Omental fat pad (tissue), 4 donors: ENCODE measurements at places on chromosomes 4 and X.

DNA sequence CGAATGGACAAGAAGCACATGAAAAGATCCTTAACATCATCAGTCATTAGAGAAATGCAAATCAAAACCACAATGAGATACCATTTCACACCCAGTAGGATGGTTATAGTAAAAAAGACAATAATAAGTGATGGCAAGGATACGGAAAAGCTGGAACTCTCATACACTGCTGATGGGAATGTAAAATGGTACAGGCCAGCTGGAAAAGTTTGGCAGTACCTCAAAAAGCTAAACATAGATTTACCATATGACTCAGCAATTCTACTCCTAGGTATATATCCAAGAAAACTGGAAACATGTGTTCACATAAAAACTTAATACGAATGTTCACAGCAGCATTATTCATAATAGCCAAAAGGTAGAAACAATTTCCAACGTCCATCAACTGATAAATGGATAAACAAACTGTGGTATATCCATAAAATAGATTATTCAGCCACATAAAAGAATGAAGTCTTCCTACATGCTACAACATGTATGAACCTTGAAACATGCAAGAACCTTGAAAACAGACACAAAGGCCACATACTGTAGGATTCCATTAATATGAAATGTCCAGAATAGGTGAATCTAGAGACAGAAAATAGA is 11.9 kb downstream of the RPS6KA3 start:
- DNase-seq: no peak

GRCh38 chr4:71272976-71273375 is 65.8 kb upstream of the SLC4A4 start:
- DNase-seq: no peak

DNA sequence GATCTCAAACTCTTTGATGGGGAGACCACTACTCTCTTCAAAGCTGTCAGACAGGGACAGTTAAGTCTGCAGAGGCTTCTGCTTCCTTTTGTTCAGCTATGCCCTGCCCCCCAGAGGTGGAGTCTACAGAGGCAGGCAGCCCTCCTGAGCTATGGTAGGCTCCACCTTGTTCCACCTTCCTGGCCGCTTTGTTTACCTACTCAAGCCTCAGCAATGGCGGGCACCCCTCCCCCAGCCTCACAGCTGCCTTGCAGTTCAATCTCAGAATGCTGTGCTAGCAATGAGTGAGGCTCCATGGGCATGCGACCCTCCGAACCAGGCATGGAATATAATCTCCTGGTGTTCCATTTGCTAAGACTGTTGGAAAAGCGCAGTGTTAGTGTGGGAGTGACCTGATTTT is 42.1 kb upstream of the UGT2B10 start:
- no peak for DNase-seq

- DNase-seq: no peak
These were observed 62.7 kb upstream of the SCML1 start for GRCh38 chrX:17674601-17675000.

DNA sequence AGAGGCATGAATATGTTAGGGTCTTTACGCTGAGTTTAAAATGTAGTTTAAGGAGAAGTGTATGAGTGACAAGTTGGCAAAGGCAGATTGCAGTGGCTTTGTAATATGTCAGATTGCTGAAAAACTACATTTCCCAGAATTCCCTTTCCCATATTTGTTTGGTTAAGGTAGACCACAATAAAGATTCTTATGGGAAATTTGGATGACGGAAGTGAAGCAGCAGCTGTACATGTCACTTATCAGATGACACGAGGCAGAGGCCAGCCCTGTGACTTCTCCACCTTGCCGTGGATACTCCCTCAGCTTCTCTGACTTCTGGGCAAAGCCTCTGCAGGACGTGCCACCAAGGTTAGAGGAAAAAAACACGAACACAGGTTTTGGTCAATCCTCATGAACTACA is 229.7 kb upstream of the DKK2 start:
- no peak for DNase-seq

DNA sequence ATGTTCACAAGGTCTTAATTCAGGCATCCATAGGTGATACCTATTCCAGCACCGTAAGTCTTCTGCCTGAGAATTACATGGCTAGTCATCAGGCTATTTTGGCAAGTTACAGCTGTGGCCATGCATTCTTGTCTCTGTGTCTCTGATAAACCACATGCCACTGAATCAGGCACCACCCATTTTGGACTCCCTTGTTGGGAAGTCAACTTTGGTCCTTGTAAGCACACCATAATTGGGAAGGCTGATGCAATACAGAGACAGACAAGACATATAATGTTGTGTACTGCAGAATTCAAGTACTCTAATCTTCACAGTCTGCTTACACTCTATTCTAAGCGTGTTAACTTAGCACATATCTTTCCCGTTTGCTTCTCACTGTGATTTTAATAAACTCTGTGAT is 483.7 kb upstream of the FTHL17 start:
- no peak for DNase-seq

DNA sequence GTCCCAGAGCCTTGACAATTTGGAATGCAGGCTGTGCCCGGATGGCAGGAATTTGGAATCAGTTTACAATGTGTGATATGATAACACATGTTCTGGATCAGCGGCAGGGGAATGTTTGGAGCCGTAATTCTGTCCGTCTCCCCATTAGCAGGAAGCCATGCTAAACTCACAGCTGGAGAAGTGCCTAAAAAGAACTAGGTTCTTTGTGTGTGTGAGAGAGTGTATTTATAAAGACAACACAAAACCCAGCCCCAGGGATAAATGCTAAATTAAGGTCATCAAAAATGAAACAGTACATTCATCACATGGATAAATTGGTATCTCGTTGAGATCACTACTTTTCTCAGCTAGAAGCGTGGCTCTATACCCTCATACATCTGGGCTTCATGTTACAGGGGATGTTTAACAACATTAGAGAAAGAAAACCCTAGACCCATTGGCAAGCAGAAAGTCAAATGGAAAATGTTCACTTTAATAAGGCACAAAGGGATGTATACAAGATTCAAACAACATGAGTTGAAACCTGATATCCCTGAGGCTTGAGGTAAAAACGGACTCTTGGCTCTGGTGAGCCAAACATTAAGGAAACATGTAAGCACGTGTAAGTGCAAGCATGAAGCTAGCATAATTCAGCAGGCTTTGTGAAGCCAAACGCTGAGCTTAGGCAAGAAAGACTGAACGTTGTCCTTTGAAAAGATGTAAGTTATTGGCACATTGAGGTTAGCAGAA is 18.0 kb upstream of the TMEM131L start:
- DNase-seq: no peak

- no peak for DNase-seq
These were observed 1.2 kb downstream of the GNPDA2 start for GRCh38 chr4:44725166-44725565.

GRCh38 chr4:109233570-109233969 is 68.9 kb downstream of the COL25A1 start:
- no peak for DNase-seq

DNA sequence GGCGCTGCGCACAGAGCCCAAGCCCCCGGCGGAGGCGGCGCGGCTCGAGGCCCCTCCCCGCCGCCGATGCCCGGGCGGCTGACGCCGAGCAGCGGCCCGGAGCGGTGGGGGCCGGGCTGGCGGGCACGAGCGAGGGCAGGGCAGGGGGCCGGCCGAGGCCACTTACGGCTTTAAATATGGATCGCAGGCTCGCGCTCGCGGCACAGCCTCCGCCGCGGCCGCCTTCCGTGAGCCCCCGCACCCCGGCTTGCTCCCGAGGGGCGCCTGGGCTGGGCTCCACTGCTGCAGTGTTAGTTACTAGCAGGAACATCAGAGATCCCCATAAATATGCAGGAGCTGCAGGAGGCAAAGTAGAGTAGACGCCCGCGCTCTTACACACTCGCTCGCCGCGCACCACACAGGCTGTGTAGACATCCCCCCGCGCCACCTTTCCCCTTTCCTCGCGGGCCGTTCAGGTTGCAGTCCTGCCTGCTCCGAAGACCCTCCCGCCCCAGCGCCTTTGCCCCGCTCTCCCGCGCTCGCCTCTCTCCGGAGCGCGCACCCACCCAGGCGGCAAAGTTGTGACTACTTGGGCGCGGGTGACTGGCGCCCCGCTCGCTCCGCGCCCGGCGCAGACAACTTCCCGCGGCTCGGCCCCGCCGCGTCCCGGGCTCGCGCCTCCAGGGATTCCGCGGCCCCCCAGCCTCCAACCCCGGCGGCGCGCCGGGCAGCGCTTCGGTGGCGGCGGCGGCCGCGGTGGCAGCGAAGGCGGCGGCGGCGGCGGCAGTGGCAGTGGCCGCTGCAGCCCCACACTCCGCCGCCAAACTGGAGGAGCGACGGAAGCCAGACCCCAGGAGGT is 152.0 kb upstream of the SLC4A4 start:
- DNase-seq: no peak

GRCh38 chr4:175071123-175071522 is 153.0 kb downstream of the ADAM29 start:
- DNase-seq: no peak

GRCh38 chr4:81922313-81922712 is 450.6 kb upstream of the RASGEF1B start:
- DNase-seq: no peak

GRCh38 chrX:103637604-103638338 is 9.0 kb downstream of the TCEAL1 start:
- no peak for DNase-seq

DNA sequence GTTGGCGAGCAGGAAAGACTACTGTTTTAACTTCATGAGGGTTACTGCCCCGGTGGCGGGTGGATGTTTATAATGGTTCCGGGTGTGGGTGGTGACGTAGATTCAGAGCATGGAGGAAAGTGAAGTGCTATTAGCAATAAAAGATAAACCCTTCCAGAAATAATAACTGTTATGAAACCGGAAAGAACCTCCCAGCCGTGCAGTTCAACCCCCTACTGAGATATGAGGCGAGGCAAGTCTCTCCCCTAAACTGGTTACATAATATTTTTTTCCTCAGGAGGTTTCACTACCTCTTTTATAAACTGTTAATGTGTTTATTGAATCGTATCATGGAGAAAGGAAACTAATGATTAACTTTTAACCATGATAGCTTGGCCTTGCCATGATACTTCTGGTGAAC is 33.9 kb upstream of the STIM2 start:
- DNase-seq: no peak

- no peak for DNase-seq
These were observed 20.4 kb upstream of the WAS start for GRCh38 chrX:48663241-48663640.

GRCh38 chr4:47334652-47335051 is 128.8 kb downstream of the COMMD8 start:
- DNase-seq: no peak

- no peak for DNase-seq
These were observed 152.9 kb downstream of the NHS start for GRCh38 chrX:17527922-17528321.

- no peak for DNase-seq
These were observed 122.5 kb downstream of the PTTG2 start for GRCh38 chr4:38082424-38083385.

DNA sequence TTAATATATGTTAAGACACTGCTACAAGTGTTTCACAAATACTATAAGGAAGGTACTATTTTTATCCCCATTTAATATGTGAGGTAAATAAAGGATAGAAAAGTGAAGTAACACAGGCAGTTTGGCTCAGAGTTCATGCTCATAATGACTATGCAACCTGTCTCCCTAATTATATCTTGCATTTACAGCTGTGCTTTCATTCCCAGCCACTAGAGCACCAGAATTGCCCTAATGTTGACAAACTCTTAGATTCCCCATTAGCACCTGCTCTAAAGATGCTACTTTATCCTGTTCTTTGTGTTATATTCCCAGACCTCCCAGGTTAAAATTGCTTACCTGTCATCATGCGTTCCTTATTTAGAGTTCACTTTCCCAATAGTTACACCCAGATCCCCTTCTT is 833.6 kb downstream of the CCSER1 start:
- no peak for DNase-seq

DNA sequence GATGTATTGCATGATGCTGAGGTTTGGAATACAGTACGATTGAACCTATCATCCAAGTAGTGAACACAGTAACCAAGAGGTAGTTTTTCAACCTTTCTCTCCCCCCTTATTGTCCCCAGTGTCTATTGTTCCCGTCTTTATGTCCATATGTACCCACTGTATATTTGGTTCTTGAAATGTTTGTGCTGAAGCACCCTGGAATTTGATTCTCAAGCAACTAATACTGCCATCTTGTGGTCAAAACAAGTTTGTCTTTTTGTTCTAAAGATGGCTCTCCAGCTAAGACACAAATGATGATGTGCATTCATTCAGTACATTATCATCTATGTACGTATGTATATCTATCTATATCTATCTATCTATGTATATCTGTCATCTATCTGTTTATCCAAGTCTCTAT is 33.5 kb upstream of the DCX start:
- no peak for DNase-seq

- DNase-seq: no peak
These were observed 20.1 kb downstream of the NOCT start for GRCh38 chr4:139035650-139036049.

- no peak for DNase-seq
These were observed 10.7 kb upstream of the CXCL8 start for GRCh38 chr4:73729534-73730165.

- DNase-seq: no peak
These were observed 168.5 kb downstream of the IL15 start for GRCh38 chr4:141804836-141805235.

DNA sequence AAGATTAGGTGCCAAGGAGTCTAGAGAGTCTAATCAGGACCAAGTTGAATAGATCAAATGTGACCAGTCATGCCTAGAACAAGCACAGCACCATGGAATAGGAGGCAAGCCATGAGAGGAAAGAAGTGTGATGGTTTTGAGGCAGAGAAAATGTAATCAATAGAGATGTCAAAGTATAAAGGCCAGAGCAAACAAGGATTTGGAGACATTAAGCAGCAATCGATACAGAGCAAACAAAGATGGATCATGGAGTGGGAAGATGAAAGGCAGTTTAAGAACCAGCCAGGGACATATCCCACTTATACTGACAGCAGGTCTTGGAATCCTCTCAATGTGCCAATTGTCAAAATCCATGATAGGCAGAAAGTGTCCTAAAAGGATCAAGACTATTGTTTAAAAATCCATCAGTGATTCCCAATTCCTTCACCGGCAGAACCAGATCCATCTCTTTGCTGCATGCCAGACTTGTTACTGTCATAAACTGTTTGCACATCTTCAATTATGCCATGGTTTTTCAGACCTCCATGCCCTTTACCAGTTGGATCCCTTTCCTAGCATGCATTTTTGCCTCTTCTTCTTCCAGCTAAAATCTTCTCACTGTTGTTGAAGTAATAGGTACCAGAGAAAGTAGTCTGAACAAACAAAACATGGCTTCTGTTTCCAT is 520.7 kb upstream of the ARX start:
- no peak for DNase-seq

- DNase-seq: no peak
These were observed 13.7 kb downstream of the ADH6 start for GRCh38 chr4:99205153-99205979.

DNA sequence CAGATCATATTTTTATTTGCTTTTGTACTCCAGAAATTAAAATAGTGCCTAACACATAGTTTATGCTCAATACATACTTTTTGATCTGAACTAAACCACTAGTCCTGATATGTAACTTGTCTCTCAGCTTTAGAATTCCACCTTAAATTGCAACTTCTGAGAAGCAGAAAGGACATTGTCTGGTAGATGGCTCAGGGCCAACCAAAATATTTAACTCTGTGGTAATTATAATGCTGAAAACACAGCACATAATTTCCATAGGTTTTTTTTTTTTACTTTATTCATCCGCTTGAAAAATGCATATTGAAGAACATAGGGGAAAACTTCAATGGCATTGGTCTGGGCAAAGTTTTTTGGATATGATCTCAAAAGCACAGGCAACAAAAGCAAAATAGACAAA is 59.3 kb downstream of the AREG start:
- DNase-seq: no peak

GRCh38 chr4:183469285-183469684 is 24.8 kb downstream of the CDKN2AIP start:
- DNase-seq: no peak
